ENCODE measurements at places on chromosomes 7 and 10.

- DNase-seq, result no peak
Measured at GRCh38 chr10:78600740-78601139, 468.0 kb upstream of the ZMIZ1 start.

GRCh38 chr7:123271231-123271630, 71.5 kb upstream of the SLC13A1 start:
- DNase-seq, result no peak

GRCh38 chr7:79478386-79478785, 24.9 kb upstream of the MAGI2 start:
- DNase-seq, result no peak

GRCh38 chr10:116608686-116609594, 11.8 kb upstream of the PNLIPRP2 start:
- DNase-seq, result no peak

DNA sequence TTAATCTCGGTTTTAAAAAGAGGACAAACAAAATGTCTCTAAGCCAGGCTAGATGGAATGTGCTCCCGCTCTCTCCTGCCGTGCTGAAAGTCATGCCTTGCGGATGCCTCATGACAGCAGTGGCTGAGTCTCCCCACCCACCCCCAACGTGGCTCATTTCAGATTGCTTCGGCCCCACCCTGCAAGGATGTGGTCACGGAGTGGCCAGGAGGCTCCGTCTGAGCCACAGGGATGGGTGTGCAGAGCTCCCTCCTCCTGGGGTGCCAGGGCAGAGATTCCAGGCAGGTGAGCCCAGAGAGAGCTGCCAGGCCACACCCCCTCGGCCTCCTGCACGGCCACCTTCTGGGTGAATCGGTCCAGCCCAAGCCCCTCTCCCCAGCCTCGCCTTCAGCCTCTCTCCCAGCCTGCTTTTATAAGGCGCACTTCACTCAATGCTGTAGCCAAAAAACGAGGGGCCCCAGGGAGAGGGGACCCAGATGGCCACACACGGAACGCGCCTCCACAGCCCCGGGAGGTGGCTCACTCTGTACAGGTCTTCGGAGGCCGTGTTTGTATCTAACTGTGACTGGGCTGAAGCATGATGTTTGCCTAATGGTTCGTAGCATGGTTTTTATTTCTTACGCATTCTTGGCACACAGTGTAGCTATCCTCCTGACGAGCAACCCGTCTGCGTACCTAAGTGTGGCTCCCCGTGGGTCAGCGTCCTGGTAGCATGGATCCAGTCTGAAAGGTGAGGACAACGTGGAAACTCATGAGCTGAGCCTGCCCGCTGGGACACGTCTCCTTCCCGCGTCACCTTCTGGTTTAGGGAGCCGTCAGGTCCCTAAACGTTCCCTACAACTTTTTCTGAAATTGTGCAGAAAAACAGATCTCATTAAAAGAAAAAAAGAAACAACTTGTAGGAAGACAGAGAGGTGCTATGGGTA, 413.8 kb upstream of the FOXK1 start:
- no peak for DNase-seq

GRCh38 chr7:114155116-114156110, 236.6 kb upstream of the PPP1R3A start:
- DNase-seq, result no peak

All from nucleus accumbens (tissue), 56 donors.